Effector memory CD4-positive, alpha-beta T cell (primary cell): ENCODE measurements at places on chromosomes 11 and 22.

- no peak for DNase-seq
Measured at GRCh38 chr22:19442166-19442565, 5.3 kb downstream of the C22orf39 start.

DNA sequence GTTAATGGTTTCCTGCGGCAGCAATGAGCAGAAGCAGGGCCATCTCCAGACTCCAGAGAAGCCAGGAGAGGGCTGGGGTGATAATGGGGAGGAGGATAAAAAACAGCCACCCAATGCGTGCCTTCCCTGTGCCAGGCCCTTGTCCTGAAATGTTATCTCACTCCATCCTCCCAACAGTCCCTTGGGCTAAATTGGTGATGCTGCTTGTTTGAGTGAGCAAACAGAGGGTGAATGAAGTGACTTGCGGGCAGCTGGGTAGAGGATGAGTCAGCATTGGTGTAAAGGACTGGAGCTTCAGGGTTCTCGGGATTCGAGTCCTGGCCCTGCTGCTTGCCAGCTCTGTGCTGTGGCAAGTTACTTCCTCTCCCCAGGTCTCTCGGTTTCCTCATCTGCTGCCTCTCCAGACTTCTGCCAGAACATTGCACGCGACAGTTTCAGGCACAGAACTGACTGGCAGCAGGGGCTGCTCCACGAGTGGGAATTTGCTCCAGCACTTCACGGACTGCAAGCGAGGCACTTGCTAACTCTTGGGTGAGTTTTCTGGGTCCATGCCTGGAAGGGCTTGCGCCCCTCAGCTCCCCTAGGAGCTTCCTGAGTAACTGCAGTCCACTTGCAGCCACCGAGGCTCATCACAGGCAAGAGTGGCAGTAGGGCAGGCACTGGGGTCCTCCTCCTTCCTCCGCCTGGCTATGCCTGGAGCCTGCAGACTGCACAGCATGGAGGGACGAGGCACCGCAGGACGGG, at the start of gene P2RY6:
Gene P2RY6 (plus strand): TSS at position 403 of the 744 bp plus-strand sequence. CDS start 24,181 bp downstream, outside the sequence.
- no peak for DNase-seq

DNA sequence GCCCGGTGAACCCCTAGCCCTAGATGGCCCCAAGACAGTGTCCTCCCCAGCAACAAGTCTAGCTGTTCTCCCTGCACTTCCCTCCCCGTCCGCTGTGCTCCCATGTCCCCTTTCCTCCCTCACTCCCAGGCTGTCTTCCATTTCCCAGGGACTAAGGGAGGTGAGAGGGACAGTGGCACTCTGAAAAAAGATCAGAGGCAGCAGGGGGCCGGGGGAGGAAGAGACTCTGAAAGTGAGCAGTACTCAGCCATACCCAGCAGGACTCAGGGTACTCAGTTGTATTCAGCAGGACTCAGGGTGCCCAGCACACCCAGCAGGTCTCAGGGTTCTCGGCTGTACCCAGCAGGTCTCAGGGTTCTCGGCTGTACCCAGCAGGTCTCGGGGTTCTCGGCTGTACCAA, 48.4 kb upstream of the THY1 start:
- DNase-seq = no peak

DNA sequence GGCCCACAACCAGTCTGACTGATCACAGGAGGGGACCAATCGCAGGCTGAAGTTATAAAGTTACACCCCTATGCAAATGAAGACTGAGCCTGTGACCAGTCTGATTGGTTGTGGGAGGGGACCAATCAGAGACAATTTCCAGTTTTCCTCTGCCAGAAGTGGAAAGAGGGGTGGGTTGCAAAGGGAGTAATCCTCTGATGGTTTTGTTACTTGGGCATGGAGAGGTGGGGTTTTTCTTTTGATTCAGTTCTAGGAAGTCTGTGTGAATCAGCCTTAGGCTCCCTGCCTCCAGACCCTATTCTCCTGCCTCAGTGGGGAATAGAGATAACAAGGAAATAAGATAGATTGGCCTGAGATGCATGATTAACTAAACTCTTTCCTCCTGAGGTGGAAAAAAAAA, 9.9 kb downstream of the OR6M1 start:
- no peak for DNase-seq

GRCh38 chr11:33575311-33575710, 125.3 kb downstream of the C11orf91 start:
- no peak for DNase-seq

GRCh38 chr22:20422271-20423007, 15.2 kb downstream of the SCARF2 start:
- no peak for DNase-seq

- DNase-seq = no peak
Measured at GRCh38 chr11:60100516-60100915, 12.1 kb downstream of the MS4A2 start.

DNA sequence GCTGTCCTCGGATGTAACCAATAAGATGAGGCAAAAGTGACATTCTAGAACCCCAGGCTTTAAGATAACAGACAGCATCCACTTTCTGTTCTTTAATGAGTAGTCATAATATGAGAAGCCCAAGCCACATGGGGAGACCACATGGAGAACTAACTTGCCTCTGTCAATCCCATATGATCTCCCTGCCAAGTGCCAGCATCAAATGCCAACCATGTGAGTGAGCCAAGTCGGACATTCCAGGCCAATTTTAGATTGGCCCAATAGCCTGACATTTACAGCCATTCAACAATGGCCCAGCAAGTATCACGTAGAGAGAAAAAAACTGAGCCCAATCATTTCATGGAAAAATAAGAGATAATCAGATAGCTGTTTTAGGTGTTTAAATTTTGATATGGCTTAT, 2048.3 kb upstream of the RAG2 start:
- DNase-seq = no peak

DNA sequence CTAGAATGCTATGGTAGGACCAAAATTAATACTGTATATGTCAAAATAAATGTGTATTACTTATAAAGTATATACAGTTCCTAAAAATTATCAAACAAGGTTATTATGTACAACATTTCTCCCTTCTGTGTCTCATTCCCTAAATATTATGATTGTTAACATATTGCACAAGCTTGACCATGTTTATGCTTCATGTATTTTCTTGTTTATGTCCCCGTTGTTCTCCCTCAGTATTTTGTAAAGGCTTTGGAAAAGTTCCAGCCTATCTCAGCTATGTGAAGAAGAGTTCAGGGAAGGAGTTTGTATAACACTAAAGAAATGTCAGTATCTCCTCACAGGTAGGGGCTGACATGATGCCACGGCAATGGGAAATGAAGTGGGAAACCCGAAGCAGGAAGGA, 19.6 kb downstream of the ADM start:
- DNase-seq = no peak

DNA sequence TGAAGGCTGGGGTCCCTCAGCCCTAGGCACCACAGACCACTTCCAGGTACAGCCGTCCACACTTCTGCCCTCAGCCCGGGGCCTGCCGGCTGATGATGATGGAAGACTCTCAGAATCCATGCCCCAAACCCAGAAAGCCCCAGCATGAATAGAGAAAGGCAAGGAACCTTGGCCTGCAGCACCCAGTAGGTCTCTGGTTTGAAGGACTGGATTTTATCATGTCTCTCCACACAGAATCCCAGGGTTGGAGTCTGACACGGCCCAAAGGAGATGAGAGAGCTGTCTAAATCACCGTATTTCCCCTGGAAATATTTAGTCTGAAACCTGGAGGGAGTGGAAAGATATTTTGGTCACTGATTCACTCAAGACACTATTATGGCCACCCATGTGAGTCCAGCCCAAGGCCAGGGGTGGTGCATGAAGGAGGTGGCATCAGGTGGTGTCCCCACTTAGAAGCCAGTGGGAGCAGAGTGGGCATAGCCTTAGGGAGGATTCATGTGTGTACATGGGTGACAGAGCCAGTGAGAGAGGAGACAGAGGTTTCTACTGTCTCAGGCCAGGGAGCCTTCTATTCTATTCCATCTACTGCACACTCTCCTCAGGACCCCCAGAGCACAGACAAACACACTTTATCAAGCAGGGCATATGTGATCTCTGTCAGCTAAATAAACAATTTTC, 14.0 kb downstream of the TOP3B start:
- no peak for DNase-seq

GRCh38 chr11:113505541-113506375, 30.6 kb upstream of the DRD2 start:
- DNase-seq = no peak
